Activated naive CD4-positive, alpha-beta T cell treated with anti-CD3 and anti-CD28 coated beads, Interleukin-2, amount 50 U/mL, for 72 hours (primary cell): ENCODE measurements at places on chromosomes 12 and 14. TPM values are rescaled to one million over a fixed set of nuclear protein-coding genes. Genes with fewer than 3 reads are reported as not detected.

- peak; percentile 72 for DNase-seq
These were observed 166.7 kb upstream of the HIF1A start for GRCh38 chr14:61528591-61529021.

Gene SERPINA10
- not detected for total RNA-seq

GRCh38 chr14:95326987-95327386, 7.3 kb upstream of the CLMN start:
- DNase-seq = no peak

DNA sequence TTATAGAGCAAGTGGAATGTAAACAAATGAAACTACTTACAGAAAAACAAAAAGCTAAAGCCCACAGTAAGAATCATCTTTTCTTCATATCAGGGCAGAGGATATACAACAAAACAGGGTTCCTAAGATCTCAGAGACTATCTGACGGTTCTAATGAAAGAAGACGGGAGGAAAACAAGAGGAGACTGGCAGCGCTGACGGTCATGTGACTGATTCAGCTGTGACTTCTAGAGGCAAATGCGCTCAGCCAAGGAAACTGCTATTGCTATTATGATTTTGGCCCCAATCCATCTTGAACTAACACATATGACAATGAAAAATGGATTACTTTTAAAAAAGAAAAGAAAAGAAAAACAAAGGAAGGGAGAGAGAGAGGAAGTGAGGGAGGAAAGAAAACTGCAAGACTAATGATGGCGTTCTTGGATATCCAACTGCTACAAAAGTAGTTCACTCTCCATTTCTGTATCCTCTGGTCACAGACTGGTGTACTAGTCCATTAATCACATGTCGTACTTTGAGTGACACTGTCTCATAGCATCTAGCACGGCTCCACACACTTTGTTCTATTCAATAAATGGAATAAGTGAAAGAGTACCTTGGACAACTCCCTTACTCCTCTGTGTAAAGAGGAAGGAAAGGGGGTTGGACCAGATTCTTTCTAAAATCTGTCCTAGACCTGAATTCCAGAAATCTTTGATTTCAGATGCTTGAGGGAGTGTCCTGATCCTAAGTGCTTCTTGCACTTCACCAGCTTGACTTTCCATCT, 119.3 kb downstream of the DAD1 start:
- no peak for DNase-seq

GRCh38 chr12:57479376-57480115, at the start of gene ARHGAP9:
TSS of gene ARHGAP9 (minus strand) at chr12:57479866. CDS start at chr12:57479406, 460 bp downstream.
- DNase-seq = no peak

DNA sequence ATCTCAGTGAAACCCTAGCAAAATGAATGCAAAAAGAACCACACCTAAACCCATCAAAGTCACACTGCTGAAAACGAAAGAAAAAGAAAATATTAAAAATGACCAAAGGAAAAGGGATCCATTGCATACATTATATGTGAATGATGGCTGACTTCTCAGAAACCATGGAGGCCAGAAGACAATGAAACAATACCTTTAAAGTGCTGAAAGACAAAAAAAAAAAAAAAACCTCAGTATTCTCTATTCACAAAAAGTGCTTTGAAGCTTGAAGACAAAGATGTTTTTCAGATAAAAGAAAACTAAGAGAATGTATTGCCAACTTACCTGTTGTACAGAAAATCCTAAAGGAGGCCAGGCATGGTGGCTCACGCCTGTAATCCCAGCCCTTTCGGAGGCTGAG, 4.5 kb upstream of the EVL start:
- no peak for DNase-seq

DNA sequence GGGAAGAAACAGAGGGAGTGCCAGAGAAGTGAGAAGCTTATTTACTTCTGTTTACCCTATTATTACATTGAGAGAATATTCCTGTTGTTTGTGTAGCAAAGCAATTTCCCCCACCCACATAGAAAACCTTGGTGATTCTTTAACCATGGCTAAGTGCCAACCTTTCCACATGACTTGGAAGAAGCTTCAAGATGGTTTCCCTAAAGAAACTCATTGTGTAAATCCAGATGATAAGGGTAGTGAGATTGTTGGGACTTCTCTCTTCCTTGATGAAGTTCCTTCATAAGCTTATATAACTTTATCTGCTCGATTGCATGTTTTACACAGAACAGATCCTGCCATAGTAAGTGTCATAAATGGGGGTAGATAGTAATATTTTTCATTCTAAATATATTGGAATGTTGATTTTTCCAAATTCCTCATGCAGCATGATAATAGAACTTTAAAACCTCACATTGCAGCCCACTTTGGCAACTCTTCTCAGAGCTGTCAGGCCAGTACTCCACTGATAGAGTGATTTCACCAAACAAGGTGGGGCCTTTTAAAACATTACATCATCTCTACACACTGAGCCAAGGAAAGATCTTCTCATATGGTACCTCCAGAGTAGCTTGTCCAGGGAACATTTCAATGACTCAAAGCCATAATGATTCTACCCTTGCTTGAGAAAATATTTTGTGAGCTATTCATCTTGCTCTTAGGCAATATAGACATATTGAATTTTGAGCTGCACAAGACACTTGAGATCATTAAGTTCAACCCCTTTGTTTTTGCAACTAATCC, 47.8 kb upstream of the KIF21A start:
- no peak for DNase-seq

DNA sequence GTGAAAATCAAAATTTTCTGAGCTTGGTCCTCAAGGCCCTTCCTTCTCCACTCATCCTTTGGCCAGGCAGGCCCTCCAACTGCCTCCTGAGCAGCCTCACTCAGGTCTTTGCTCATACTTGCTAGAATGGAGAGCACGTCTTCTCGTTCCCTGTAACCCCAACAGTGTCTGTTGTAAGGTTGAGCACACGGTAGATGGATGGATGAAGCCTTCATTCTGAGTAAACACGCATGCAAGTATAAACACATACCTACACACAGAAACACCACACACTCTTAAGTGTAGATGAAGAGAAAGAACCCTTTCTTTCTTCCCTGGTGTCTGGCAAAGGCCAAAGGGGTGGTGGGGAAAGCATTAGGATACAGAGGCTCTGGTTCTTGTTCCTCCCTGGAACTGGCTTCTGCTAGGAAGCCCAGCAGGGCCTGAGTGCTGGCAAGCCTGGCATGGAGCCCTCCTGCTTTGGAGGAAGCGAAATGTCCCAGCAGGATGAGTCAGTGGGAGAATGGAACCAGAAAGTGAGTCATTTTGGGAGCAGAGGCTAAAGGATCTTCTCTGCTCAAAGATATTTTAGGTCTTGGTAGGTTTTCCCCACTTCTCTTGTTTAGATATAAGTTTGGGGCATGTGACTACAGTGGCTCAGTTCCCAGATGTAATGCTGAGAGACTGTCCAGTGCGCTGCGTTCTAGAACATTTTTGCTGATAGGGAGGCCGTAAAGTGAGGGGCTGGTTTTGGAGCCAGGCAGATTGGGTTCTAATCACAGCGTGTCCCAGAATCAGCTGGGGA, 127.4 kb downstream of the CACNA1C start:
- DNase-seq = no peak

DNA sequence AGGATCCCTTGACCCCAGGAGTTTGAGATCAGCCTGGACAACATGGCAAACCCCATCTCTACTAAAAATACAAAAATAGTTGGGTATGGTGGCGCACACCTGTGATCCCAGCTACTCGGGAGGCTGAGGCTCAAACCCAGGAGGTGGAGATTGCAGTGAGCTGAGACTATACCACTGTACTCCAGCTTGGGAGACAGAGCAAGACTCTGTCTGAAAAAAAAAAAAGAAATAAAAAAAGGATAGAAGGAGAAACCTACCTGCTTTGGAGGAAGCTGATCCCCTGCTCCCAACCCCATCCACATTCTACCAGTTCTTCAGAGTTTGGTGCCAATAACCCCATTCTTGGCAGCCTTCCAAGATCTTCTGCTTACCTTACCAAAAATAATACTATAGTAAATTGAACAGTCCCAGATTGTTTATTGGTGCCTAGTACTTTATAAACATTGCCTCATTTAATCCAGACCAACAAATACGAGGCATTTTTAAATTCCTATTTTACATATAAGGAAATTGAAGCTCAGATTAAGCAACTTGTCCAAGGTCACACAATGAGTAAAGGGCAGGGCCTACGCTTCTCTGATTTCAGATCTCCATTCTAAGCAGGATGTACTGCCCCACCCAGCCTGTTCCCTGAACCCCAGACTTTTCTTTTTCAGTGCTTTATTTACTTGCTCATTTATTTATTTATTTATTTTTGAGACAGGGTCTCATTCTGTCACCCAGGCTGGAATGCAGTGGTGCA, 33.2 kb upstream of the FAM222A start:
- no peak for DNase-seq
